Left renal pelvis (tissue), 4 donors: ENCODE measurements at places on chromosomes 7 and 10. TPM values are rescaled to one million over a fixed set of nuclear protein-coding genes. Genes with fewer than 3 reads are reported as not detected.

The LAMB1 gene
- 638 TPM for polyA plus RNA-seq

The C10orf62 gene
- polyA plus RNA-seq = not detected

The LIPJ gene
- 0.14 TPM for polyA plus RNA-seq

The CYP2E1 gene
- 0.70 TPM for polyA plus RNA-seq

The PTER gene
- polyA plus RNA-seq = 16.9 TPM

The MAP3K8 gene
- 7.5 TPM for polyA plus RNA-seq
